Kidney capillary endothelial cell (primary cell): ENCODE measurements at places on chromosomes 13 and 19.

GRCh38 chr19:42420055-42420544 lies 7.1 kb downstream of the LIPE start:
- peak; percentile 60 for DNase-seq

DNA sequence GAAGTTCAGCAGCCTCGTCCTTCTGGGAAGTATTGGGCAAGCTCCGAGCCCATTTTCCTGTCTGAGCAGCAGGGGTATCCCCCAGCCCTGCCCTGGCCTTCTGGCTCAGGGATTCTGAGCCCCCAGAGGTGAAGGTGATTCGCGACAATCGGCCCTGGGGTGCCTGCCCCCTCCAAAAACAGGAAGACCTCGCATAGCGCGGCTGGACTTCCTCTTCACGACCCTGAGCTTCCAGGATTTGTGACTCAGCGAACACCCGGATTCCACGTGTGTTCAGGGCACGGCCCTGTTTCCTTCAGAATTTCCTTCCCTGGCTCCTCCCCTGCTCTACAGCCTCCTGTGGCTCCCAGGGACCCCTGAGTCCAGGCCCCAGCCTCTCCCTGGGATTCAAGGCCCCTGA lies at the start of gene SEMA6B:
SEMA6B (minus strand) TSS at position 116 of the 400 bp plus-strand sequence. CDS start 1,227 bp downstream, outside the sequence.
- DNase-seq: no peak

DNA sequence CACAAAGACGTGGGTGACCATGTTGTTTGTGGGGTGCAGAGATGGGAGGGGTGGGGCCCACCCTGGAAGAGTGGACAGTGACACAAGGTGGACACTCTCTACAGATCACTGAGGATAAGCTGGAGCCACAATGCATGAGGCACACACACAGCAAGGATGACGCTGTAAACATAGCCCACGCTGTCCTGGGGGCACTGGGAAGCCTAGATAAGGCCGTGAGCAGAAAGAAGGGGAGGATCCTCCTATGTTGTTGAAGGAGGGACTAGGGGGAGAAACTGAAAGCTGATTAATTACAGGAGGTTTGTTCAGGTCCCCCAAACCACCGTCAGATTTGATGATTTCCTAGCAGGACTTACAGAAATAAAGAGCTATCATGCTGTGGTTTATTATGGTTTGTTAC lies 5.6 kb downstream of the KLK2 start:
- no peak for DNase-seq

- DNase-seq: no peak
Measured at GRCh38 chr19:29586401-29586800, 19.7 kb upstream of the POP4 start.

DNA sequence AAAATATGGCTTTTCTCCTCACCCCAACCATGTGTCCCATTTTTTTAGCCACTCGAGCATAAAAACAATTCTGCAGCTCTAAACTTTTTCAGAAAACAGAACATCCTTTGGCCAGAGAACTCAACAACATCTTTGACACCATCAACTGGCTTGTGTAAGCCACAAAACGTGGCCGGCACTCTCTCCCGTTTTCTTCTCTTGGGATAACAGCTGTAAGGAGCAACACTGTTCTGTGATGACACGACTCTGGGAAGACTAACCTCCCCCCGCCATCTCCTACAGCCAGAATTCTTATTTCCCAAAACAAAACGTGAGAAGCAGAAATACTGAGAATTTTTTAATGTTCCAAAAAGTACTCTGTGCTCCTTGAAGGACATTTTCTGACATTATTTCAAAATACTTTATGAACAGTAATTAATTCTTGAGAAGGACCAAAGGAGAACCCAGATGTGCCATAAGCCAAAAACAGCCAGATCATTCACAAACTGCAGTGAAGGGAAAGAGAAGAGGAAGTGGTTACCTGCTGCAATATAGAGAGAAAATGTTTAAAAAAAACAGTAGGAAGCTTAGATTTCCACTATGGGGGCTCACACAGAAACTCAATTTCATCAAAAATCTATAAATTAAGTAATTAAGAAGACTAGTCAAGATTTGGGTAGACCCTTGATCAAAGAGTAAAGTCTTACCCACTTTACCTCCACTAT lies 25.8 kb downstream of the COL4A1 start:
- DNase-seq: no peak

DNA sequence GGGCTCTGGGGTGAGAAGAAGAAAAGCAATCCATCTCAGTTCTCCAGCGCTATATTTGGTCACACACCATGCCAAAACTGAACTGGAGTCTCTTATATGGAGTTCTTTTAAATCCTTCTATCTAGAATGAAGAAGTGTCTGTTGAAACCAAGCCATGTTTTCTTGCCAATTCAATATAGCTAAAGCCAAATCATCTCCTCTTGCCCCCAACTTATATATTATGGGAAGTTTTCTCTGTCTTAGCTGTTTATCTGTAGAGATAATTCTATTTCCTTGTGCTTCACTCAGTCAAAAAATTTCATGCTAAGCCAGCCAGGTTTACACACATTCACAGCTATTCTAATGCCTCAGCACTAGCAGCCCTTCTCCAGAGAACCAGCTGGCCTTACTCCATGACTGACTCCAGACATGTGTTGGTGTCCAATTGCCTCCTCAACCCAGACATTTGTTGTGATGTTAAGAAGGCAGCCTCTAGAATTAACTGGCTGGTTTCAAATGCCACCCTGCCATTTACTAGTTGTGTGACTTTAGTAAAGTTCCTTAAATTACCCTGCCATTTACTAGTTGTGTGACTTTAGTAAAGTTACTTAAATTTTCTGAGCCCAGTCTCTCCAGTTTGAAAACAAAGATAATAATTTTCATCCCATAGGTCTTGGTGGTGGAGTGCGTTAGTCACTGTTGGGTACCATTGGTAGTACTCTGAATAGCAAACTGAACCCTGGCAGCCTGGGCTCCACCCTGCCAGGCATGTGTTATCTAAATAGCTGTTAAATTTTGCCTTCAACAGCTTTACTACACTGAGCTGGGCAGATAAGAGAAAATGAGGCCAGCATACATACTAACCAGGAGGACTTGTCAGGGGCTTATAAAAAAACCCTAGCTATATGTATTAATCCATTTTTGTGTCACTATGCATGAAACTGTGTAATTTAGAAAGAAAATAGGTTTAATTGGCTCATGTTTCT lies 525.1 kb downstream of the LMO7 start:
- no peak for DNase-seq

DNA sequence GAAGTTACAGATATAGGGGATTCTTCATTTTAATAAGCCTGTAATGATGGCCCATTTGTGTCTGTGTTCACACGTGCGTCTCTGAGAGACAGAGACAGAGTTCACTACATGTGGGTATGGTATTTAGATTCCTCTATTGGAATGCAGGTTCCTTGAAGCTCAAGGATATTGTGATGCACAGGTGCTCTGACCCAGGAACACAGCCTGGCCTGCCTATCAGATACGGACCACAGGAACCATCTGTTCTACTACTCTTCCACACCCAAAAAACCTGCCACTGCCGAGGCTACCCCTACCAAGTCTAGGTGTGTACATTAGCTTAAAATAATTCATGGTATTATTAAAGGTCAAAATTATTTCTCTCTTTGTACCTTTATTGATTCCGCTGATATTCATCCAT lies 289.2 kb downstream of the ATP8A2 start:
- DNase-seq: no peak

GRCh38 chr19:14088634-14089411 lies 1.7 kb downstream of the SAMD1 start:
- DNase-seq: no peak

DNA sequence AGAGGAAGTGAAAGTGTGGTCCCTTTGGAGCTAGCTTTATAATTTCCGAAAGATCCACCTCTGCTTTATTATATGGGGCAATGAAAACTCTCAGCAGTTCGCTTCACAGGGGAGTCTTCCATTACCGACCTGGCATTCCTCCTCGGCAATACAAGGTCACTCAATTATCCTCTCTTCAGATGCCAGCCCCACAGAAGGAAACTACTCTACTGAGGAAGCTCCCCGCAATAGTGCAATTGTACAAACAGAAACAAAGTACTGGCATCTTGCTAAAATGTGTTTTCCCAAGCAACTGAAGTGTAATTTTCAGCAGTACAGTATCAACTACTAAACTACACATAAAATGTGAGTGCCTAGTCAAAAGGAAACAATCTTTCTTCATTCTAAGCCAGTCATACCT lies 702.0 kb downstream of the PCDH9 start:
- no peak for DNase-seq

- peak; percentile 21 for DNase-seq
Measured at GRCh38 chr13:78241278-78241919, 322.8 kb upstream of the EDNRB start.

GRCh38 chr19:48603001-48603400 lies 3.5 kb upstream of the SPACA4 start:
- DNase-seq: no peak

DNA sequence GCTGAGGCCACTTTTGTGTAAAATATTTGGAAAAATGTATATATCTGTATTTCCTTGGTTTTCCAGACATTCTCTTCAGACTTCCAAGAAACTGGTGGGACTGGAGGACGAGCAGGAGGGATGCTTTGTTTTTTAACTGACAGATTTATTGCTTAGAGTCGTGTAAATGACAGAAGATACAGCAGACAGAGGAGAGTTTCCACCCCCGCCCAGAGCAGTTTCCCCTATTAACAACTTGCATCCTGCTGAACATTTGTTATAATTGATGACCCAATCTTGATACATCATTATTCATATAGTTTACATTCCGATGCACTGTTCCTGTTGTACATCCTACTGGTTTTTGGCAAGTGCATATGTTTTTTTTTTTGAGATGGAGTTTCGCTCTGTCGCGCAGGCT lies 7.1 kb upstream of the DOCK6 start:
- peak; percentile 88 for DNase-seq

- no peak for DNase-seq
Measured at GRCh38 chr13:105231579-105231978, 1303.9 kb downstream of the EFNB2 start.

- DNase-seq: no peak
Measured at GRCh38 chr19:10724573-10725071, 6.7 kb downstream of the DNM2 start.

DNA sequence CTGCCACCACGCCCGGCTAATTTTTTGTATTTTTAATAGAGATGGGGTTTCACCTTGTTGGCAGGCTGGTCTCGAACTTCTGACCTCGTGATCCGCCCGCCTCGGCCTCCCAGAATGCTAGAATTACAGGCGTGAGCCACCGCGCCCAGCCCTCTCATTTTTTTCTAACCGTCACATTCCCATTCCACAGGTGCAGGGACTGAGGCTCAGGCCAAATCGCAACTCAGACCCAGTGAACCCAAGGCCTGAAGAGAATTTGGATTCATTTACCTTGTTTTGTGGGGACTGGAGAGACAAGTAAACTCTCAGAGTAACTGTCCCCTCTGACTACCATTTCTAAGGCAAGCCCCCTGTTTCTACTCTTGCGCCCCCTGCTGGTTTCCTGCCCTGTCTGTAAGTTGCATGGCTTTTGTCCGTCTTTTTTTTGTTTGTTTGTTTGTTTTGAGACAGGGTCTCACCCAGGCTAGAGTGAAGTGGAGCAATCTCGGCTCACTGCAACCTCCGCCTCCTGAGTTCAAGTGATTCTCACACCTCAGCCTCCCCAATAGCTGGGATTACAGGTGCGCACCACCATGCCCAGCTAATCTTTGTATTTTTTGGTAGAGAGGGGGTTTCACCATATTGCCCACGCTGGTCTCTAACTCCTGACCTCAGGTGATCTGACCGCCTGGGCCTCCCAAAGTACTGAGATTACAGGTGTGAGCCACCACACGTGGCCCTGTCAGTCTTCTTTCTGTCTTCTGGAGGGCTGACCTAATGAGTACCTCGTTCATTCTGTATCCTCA lies 2.3 kb upstream of the STRN4 start:
- DNase-seq: peak; percentile 67

- no peak for DNase-seq
Measured at GRCh38 chr13:45702088-45702487, at the start of gene CBY2. Gene CBY2, plus strand, starts transcription at chr13:45702320. Its CDS starts 71 bp downstream, at chr13:45702391.

DNA sequence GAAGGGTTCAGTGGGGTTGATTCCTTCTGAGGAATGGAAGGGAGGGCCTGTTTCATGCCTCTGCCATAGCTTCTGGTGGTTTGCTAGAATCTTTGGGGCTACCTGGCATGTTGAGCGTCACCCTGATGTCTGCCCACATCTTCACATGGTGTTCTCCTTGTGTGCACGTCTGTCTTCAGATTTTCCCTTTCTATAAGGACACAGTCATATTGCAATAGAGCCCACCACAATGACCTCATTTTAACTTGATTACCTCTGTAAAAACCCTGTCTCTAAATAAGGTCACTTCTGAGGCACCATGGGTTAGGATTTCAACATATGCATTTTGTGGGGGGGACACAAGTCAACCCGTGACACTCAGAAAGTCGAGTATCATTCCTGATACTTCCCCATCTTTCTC lies 257.9 kb downstream of the COG6 start:
- no peak for DNase-seq

GRCh38 chr19:6069268-6069791 lies 41.0 kb downstream of the RFX2 start:
- DNase-seq: no peak

- DNase-seq: no peak
Measured at GRCh38 chr13:111597618-111598017, 277.2 kb downstream of the TEX29 start.

DNA sequence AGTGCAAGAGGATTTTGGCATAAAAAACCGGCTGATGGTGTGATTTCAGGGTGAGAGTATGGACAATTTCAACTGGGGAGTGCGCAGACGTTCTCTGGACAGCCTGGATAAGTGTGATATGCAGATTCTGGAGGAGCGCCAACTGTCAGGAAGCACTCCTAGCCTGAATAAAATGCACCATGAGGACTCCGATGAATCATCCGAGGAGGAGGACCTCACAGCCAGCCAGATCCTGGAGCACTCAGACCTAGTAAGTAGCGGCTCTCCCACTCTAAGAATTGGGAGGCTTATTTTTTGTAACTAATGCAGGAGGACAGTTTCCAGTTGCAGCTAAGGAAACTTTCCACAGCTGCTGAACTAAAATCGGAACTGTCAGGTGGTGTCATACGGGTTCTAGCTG lies 53.6 kb downstream of the ZAR1L start:
- DNase-seq: peak; percentile 88

DNA sequence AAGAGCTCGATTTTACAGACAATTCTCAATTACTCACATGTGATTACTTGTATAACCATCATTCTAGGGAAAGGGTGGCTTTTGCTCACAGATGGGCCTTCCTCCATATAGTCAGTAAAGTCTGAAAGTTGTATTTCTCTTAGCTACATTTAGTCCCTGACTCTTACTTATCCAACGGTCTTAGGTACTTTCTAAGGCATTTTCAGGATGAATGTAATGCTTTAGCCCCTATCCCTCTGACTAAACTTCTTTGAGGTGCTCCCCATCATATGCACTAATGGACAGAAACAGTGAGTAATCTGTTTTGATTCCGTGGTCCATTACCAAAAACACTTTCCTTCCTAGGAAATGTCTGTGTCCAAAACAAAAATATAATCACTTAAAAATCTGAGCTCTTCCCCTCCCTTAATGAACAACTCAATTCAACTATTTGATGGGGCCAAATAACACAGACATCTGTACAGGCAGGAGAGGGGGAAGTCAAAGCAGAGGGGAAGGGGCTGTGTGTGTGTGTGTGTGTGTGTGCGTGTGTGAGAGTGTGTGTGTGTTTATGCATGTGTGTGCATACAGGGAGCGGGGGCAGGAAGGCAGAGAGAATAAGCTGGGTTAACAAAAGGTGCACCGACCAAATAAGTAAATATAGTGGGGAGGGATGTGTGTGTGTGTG lies 84.9 kb downstream of the USP12 start:
- no peak for DNase-seq

- no peak for DNase-seq
Measured at GRCh38 chr19:9962623-9963290, 26.4 kb upstream of the OLFM2 start.
